Caco-2 (cell line): ENCODE measurements at places on chromosomes 4 and X.

DNA sequence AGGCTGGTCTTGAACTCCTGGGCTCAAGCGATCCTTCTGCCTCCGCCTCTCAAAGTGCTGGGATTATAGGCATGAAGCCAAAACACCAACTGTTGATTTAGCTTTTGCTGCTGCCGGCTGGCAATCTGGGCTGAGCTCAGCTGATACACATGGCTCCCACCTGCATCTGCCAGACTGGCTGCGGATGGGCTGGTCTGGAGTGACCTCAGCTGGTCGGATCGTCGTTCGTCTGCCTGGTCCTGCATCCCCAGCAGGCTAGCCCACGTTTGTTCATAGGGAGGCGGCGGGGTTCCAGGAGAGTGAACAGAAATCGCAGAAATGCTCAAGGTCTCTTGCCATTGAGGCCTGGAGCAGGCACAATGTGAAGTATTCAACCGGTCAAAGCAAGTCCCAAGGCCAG lies 74.4 kb upstream of the DDX3X start:
- no peak for DNase-seq

GRCh38 chr4:41683326-41683725 lies 65.2 kb downstream of the PHOX2B start:
- DNase-seq: no peak

GRCh38 chr4:129455482-129455881 lies 359.5 kb downstream of the C4orf33 start:
- no peak for DNase-seq

GRCh38 chrX:148500423-148501385 lies at the start of gene AFF2:
TSS of gene AFF2 (plus strand) at chrX:148500617. CDS start at chrX:148501098, 481 bp downstream.
- no peak for DNase-seq

DNA sequence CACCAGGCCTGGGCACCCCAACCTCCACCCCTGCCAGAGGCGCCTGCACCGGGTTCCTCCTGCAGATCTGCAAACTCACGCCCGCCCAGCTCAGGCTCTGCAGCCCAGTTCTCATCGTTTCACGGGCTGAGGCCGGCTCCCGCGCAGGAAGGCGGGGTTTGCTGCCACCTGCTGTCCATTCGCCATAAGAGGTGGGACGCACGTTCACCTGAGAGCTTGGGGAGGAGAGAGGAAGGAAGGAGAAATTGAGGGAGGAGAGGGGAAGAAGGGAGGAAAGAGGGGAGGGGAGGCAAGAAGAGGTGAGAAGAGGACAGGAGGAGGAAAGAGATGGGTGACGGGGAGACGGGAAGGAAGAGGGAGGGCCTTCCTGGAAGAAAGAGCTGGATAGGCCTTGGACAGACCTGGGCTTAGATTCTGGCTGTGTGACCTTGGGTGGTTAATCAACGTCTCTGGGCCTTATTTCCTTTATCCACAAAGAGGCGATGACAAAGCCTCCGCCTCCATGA lies 114.5 kb downstream of the ADRA2C start:
- peak; percentile 72 for DNase-seq

DNA sequence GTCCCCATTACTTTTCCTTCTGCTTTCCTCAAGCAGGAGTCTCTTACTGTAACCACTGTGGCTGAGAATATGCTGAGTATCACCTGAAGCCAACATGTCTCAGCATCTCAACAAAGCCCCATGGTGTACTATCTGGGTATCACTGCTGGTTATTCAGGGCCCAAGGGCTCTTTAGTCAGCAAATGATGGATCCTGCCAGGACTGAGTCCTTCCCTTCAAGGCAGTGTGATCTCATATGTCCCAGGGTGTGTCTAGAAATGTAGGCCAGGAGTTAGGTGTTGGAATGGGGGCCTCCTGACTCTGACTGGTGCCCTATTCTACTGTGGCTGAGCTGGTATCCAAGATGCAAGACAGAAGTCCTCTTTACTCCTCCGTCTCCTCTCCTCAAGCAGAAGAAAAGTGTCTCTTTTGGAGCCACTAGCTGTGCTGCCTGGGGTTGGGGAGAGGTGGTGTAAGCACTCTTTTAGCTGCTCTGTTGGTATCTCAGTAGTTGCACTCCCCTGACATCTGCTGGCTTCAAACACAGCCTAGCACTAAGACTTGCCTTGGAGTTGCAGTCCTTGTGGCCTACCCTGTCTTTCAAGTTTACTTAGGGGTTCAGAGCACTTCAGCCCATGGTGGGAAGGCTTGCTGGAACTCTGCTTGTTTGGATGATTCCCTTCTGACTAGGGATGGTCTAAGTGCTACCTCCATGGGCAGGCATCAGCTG lies 28.6 kb downstream of the OCIAD2 start:
- DNase-seq: no peak

- no peak for DNase-seq
Measured at GRCh38 chrX:68829582-68830418, 979 bp downstream of the EFNB1 start.

DNA sequence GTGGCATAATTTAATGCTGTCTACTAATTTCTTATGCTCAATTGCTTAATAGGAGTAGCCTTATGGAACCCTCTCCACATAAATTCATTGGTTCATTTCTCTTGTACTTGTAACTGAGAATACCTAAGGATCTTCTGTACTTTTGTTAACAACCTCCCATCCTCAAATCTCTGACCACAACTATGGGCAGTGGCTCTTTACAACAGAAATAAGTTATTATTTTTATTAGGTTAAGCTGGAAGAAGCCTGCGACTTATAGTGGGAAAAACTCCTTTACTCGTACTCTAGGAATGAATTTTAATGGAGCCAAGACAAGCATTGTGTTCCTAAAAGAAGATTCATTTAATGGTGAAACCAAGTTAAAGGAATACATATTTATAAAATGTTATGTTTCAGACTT lies 337.1 kb upstream of the CTSO start:
- DNase-seq: no peak

- DNase-seq: no peak
Measured at GRCh38 chr4:110586131-110586850, 36.6 kb downstream of the PITX2 start.

- no peak for DNase-seq
Measured at GRCh38 chr4:56301997-56302496, 85.2 kb downstream of the AASDH start.

DNA sequence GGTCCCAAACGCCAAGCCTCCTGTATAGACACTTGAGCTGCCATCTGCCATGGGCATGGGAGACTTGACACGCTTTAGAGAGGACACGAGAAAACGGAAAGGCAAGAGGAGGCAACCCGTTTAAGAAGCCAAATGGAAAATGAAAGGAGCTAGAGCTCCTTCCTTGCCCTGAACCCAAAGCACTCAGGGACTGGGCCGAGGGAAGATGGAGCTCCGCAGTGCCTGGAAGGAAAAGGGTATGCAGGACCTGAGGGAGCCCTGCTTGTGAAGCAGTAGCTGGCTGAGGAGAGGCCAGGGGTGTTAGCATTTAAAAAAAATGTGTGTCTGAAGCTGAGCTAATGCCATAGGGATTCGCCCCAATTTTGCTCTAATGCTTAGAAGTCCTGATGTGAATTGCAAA lies 15.1 kb downstream of the MCF2 start:
- DNase-seq: no peak

DNA sequence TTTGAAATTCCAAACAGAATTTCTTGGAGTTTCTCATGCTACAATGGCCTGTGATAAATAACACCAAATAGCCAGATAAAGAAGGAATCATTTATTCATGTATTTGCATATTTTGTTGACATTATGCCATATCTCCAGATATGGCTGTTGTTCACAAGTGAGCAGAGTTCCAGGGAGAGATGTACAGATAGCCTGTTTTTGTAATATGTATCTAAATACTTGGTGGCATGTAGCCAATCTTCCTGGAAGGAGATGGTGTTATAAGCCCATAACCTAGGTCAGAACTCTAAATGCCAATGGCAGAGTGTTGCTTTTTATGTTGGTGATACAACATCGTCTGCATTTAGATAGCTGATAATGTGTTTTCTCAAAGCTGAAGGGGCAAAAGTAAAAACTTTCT lies 292.2 kb downstream of the FBXO8 start:
- no peak for DNase-seq
